ENCODE measurements at places on chromosomes 16 and 17. TPM values are rescaled to one million over a fixed set of nuclear protein-coding genes. Genes with fewer than 3 reads are reported as not detected.

DNA sequence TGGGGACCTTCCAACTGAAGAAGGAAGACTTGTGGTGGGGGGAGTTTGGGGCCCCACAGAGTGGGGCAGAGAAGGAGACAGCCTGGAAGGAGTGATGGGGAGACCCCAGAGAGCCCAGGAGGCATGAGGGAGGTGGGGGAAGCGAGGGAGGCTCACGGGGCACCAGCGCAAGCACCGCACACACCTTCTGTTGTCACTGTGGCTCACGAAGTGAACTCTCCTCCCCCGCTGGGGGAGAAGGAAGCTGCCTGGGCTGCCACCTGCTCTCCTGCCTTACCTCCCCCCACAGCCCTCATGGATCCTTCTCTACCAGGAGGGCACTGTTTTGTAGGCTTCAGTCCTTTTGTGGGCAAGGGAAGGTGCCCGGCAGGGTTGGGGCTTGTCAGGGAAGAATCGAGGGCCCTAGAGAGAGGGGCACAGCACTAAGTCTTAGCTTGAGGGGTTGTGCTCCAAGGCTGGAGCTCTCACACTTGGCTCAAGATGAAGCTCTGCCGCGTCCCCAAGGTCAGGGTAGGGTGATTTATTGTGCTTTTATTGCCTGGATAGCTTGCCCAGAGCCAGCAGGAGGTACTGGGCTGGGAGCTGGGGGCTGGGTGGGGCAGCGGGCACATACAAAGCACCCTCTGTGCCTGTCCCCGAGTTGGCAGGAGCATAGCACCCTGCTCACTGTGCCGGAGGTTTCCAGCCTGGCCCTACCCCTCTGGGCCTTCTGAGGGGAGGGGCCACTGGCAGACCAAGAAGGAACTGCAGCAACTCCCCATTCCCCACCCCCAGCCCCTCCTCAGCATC lies 4.6 kb upstream of the STARD3 start:
- H3K36me3 ChIP-seq: no peaks in the 10 kb centered on the region
- no peak for DNase-seq
- H3K4me1 ChIP-seq: peaks cover 16% of the 10 kb centered on the region
- peaks cover 10% of the 10 kb centered on the region for H3K27me3 ChIP-seq
- H3K27ac ChIP-seq: peak overlapping the region; percentile 56

DNA sequence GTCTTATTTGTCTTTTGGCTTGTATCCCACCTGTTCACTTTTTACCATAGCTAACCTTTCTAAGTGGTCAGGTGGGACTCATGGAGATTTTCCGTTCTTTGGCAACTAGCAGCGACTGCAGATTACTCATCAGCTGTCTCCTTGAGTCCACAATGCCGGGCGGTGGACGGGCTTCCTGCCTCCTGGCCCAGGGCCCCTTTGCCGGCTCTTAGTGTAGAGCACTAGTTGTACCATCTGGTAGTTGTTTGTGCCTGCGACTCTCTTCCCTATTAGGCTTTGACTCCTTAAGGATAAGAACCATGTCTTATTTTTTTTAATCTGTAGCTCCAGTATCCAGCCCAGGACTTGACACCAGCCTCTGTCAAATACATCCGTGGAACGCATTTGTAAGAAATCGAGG lies 399.9 kb downstream of the WWOX start:
- H3K27me3 ChIP-seq: no peaks in the 10 kb centered on the region
- H3K4me3 ChIP-seq: no peak overlapping the region
- H3K27ac ChIP-seq: no peak overlapping the region

PMFBP1 gene
- 0.62 TPM for total RNA-seq

CD300A gene
- total RNA-seq: 27.8 TPM

MLST8 gene
- 26.6 TPM for total RNA-seq

Measured in lower lobe of right lung (tissue), 2 donors.